ENCODE measurements at places on chromosomes 2 and 18. TPM values are rescaled to one million over a fixed set of nuclear protein-coding genes. Genes with fewer than 3 reads are reported as not detected.

DNA sequence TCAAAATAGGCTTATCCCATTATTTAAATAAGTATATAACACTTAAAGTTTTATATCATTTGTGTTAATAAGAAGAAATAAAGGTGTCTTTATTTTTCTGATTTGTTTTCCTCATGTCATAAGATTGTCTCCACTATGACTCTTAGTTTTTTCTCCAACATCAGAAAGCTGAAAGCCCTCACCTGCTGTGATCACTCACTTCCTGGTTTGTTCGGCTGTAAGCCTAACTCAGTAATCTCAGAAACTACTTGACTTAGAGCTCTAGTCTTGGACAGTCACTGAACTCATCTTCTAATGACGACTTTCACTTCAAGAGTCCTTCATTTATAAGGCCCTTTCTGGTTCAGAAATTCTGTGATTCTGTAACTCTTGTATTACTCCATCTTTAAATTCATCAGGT is 311.0 kb downstream of the ZEB2 start:
- DNase-seq = no peak

DNA sequence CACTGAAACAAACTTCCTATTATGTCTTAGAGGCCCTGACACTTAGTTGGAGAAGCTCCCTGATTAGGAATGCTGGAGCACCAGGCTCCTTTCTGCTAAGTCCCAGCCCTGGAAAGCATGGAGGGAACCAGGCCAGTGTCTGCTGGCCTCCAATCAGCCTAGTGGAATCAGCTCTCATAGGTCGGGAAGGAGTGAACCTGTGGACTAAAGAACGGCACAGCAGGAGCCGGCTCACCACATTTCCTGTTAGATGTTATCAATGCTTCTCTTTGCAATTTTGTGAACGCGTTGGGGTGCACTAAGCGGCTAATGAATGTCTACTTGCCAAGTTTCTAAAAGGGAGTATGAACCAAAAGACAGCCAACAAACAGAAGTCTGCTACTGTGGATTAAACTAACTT is 296.6 kb downstream of the NAPG start:
- DNase-seq = no peak

DNA sequence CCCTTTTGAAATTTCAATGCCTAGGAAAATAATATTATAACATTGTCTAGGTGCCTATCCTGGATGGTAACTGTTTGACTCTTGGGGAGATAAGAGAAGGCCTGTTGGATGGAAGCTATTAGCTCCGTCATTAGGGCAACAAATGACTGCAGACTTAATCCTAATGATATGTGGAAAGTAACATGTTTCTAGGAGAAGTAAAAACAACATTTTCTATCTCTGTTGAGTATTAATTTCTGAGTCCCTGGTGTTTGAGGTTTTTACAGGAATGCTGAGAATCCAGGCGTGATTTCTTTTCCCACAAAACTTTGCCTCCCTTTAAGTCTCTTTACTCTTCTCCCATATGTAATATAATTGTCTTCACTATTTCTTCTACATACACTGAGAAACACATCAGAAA is 159.1 kb downstream of the GALNT1 start:
- no peak for DNase-seq

- DNase-seq = no peak
These were observed 14.1 kb upstream of the CYS1 start for GRCh38 chr2:10094271-10094814.

- DNase-seq = peak; percentile 5
These were observed 52.1 kb downstream of the EEF1B2 start for GRCh38 chr2:206211657-206212255.

DNA sequence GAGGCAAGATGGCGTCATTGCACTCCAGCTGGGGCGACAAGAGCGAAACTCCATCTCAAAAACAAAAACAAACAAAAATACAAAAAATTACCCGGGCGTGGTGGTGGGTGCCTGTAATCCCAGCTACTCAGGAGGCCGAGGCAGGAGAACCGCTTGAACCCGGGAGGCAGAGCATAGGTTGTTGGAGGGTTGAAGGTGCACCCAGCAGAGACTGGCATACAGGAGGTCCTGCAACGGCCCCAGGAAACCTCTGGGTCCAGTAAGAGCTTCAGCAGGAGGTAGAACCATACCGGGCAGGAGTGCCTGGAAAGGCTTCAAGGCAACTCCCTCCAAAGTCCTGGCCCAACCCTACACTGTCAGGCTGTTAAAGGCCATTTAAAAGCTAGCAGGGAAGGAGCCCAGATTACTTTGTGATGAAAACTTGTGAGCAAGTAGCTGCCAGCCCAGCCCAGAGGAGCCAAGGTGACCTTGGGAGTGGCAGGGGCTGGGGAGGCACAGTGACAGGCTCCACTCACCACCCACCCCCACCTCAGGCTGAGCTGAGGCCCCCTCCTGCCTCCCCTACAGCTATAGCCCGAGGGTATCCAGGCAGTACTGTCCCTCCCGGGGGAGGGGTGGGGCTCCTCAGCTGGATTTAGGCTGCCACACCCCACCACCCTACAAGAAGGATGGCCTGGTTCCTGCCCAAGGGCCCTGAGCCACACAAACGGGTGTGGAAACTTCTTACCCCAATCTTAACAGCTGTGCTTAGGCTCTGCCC is 28.1 kb downstream of the TFCP2L1 start:
- peak; percentile 15 for DNase-seq

DNA sequence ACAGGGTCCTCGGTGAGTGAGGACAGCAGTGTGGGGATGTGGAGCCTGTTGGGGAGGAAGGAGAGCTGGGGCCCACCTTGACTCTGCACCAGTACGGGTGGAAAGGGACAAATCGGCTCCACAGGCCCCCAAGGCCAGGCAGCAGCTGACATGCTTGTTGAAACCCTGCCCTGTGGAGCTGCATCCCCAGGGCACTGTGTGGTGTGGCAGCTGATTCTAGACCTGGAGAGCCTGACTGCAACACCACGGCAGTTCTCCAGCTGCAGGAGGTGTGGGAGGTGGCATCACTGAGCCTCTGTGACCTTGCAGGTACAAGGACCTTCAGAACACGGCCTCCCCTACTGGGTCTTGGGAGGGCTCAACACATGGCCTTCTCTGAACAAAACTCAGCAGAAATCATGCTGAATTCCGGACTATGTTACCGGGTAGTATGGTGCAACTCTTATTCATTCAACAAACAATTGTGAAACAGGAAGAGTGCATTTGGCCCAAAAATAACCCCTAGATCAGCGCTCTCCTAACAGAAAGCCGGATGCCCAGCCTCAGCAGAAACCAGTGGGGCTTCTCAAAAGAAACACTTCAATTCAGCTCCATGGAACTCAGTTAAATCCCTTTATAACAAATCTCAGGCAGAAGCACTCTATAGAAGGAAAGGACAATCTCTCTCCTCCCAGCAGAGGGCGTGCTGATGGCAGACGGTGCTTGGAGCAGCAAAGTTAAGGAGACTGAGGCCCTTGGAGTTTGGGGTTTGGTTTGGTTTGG is 104.4 kb upstream of the SALL3 start:
- no peak for DNase-seq

DNA sequence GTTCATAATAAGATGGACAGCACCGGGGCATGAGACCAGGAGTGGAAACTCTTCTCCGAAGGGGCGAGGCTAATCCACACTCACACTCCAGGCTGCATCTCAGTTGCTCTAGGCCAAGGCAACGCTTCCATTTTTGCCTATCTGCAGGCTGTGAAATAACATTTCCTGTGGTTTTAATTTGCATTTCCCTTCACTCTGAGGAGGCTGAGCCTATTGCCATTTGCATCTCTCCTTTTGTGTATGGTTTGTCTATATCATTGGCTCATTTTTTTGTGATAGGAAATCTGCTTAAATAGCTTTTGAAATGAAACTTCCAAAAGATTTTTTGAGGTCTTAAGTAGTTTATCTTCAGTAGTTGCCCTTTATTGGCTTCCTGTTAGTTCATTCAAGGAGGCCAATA is 57.6 kb downstream of the TPGS2 start:
- no peak for DNase-seq

- no peak for DNase-seq
These were observed 196.0 kb downstream of the DCC start for GRCh38 chr18:52536039-52536438.

GRCh38 chr18:62001396-62001795 is 108.6 kb upstream of the RNF152 start:
- no peak for DNase-seq

DNA sequence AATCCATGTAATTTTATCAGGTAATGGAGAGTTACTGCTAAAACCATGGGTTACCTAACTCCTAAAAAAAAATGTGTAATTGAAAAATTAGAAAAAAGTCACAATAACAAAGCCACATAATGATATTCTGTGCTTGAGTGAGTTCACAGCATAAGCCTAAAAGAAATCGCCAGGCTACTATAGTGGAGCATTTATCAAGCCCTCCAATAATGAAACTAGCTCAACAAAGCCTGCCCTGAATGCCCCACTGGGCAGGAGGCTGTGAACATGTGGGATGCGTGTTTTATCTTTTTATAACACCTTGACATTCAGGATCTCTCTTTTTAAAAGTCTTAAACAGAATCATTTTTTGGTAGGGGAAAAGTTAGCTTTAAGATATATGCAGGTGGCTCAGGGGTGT is 86.3 kb downstream of the KCTD18 start:
- no peak for DNase-seq

- no peak for DNase-seq
These were observed 1.2 kb upstream of the MZT2A start for GRCh38 chr2:131493199-131493968.

GRCh38 chr2:177059293-177059692 is 153.3 kb upstream of the HNRNPA3 start:
- DNase-seq = no peak

HSPE1 gene
- total RNA-seq = 454 TPM

UNC50 gene
- 33.0 TPM for total RNA-seq

MALL gene
- 72.6 TPM for total RNA-seq

TMEM178A gene
- 0.50 TPM for total RNA-seq

UPP2 gene
- total RNA-seq = not detected

FNDC4 gene
- total RNA-seq = 7.2 TPM

HOXD12 gene
- total RNA-seq = not detected

ALPG gene
- total RNA-seq = not detected
